Activated naive CD4-positive, alpha-beta T cell treated with anti-CD3 and anti-CD28 coated beads, Interleukin-2, amount 50 U/mL, for 16 hours (primary cell): ENCODE measurements at places on chromosomes 5 and 9.

- no peak for DNase-seq
These were observed 386.9 kb downstream of the RAB3C start for GRCh38 chr5:58969795-58970194.

GRCh38 chr9:32378993-32379729, 5.3 kb upstream of the ACO1 start:
- no peak for DNase-seq

GRCh38 chr9:75775166-75775565, 115.3 kb upstream of the PCSK5 start:
- DNase-seq = no peak

DNA sequence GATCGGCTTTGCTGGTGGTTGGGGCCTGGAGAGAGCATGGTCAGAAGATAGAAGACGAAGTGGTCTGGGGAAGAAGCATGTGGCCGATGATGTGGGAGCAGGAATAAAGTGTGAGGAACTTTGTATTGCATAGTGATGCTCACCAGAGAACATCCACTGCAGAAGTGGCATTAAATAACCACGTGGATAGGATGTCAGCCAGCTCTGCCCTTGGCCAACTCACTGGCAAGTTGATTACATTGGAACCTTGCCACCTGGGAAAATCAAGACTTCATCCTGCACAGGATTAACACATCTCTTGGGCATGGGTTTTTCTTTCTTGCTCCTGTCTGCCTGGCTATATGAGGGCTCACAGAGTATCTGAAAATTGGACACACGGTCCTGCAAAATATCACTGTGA, 217.4 kb downstream of the DMRT2 start:
- DNase-seq = no peak

DNA sequence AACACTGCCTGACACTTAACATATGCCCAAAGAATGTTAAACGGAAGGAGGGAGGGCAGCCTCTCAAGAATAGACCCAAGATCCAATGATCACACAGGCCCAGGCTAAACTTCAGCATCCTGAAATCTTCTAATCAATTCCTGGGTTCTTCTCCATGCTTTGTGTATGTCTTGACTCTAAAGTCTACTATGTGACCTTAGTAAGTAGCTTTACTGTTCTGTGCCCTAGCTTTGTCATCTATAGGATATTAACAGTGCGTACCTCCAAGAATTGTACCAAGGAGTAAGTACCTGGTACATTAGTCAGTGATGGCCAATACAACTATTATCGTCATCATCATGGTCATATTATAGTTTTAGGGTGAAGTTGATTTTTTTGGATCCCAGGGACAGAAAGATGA, 96.6 kb downstream of the SGCD start:
- no peak for DNase-seq

DNA sequence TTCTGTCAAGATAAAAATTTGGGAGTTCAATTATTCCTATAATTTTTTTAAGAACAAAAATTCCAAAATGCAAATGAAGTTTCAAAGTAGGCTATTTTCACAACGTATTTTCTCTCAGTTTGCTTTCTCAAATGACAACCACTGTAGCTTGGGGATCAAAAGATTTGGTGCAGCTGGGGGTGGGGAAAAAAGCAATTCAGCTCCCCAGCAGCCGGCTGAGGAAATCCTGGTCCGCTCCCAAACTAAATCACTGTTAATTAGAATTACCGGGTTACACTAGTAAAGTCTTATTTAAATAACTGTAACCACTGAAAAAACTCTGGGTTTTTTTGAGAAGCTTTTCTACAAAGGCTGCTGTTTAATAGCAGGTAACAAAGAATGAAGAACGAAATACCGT, 5.7 kb downstream of the NR6A1 start:
- no peak for DNase-seq

DNA sequence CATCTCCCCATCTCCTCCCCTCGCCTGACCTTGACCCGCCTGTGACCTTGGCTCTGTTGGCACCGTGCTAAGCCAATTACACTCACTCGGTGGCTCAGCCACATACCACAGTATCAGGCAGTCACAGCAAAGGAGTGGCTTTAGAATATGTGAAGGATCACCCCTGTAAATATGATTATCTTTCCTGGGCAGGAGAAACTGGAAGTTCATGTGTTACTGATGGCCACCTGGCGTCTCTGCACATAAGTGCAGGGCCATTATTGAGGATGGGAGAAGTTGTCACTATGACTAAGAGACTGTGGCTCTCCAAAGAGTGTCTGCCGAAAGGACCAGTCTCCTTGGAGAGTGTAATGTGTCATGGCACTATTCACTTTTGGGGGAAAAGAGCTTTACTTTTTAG, 116.9 kb upstream of the S1PR3 start:
- no peak for DNase-seq

DNA sequence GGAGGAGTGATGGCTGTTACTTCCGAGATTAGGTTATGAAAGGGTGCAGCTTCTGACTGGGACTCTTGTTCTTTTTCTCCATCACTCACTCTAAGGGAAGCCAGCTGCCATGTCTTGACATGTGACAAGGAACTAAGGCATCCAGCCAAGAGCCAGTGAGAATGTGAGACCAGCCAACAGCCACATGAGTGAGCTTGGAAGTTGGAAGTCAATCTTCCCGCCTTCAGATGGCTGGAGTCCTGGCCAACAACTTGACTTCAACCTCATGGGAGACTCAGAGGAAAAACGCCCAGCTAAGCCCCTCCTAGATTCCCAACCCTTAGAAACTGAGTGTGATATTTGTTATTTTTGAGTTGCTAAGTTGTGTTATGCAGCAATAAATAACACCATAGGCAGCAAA, 201.1 kb downstream of the SNX18 start:
- DNase-seq = no peak

DNA sequence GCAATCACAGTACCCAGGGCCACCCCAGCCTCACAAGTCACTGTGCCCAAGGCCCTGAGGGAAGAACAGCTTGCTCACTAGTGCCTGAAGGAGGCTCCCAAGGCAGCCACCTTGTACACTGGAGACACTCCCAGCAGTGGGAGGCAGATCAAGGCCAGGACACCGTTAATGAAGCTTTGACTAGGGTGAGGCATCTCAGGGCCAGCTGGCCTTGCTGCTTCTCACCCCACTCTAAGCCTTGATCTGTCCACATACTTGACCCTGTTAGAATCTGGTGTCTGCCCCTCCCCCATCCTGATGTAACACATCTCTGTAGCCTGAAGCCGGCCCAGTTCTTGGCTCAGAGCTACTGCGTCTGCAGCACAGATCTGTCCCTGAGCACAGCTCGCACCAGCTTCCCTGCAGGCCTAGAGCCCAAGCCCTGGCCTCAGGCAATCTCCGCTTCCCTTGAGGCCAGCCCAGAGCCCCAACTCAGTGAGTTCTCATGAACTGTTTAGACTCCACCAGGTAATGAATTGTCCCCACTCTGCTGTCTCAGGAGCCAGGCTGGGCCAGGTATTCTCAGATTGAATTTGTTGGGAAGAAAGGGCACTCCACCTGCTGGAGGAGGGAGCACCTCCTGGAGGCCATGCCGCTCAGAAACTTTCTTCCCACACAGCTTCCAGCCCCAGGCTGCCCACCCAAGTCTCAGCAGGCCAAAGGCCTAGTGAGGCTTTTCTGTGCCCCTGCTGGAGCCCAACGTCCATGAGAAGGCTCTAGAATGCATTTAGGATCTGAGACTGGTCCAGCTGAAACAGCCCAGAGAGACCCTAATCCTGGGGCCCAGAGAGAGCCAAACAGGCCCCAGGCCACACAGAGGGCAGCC, 13.4 kb upstream of the JADE2 start:
- DNase-seq = no peak

DNA sequence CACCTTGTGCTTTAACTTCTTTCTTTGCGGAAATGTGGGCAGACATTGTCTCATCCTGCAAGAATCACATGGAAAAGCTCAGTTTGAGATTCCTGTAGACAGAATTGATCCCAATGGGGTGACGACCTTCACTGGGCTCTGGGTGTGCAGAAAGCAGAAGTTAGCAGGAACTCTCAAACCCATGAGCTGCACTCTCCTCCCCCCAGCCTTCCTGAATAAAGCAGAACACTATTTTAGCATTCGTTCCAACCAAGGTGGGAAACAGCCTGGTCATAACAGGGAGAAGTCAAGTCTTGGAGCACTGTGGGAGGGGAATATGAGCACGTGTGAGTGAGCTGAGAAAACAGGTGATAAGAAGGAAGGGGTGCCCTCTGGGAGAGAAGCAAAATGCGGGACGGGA, 87.4 kb upstream of the FER start:
- no peak for DNase-seq

DNA sequence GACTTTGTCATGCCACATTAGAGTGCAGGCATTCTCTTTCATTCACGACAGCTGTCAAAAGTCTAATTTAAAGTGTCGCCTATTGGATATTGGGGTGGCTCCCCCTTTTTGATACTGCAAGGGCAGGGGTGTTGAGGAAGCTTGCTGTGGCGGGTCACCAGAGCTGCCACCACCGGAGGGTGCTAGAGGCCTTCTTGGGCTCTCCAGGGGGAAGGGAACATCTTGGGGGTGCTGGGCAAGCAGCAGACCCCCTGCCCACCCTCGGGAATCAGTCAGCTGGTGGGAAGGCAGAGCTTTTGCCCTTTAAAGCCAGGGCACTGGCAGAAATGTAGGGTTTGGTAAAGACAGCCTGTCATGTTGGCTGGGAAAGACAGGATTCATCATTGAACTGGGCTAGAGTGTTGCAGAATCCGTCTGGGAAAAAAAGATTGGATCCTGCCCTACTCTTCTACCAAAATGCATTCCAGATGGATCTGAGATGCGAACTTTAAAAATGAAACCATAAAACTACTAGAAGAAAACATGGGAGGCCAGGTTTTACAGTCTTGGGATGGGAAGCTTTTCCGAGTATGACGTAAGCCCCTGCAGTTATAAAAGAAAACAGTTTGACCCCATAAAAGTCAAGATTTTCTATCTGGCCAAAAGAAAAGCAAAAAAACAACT, 22.3 kb downstream of the COL5A1 start:
- peak; percentile 4 for DNase-seq

DNA sequence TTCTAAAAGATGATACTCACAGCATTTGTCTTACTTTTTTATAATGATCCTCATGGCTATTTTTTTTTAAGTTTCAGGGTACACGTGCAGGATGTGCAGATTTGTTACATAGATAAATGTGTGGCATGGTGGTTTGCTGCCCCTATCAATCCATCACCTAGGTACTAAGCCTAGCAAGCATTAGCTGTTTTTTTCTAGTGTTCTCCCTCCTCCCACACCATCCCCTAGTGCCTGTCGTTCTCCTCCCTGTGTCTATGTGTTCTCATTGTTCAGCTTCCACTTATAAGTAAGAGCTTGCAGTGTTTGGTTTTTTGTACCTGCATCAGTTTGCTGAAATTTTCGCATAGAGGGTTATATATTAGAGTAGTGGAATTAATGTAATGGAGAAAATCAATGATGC, 189.1 kb upstream of the CDH12 start:
- DNase-seq = no peak

GRCh38 chr9:117437283-117437682, 22.4 kb upstream of the ASTN2 start:
- no peak for DNase-seq

DNA sequence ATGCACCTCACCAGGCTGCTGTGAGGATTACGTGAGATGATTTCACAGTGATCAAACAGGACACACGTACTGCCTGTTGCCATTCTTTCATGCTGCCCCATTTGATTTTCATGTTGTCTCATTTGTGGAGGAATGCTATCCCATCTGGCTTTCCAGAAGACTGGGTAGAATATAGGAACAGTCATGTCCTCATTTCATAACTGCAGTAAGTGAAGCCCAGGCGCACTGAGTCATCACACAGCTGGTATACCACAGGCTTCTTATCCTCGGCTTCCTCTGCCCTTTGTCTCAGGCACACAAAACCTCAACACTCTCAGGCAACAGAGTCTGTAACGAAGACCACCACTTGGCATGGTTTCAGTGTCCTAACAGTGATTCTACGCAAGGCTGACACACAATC, 62.3 kb downstream of the LHFPL2 start:
- no peak for DNase-seq

- no peak for DNase-seq
These were observed 652.9 kb downstream of the SEMA5A start for GRCh38 chr5:8892926-8893325.

- DNase-seq = no peak
These were observed 19.4 kb downstream of the OGN start for GRCh38 chr9:92385001-92385400.

DNA sequence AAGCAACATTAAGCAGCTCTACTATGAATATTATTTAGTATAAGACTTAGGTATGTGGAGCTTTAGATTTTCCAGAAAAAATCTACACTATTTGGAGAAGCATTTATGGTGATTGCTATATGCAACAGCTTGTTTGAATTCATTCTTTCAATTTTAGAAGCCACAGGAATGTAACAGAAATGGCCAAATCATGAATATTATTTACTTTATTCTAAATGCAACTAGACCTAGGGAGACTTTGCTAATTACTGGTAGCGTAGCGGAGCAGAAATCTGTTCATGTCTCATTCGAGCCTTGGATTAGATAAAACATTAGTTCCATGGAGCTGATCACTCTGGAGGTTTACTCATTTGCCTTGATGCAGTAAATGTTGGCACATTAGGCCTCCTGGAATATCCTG, 290.2 kb downstream of the ZNF608 start:
- no peak for DNase-seq

- DNase-seq = peak; percentile 29
These were observed 35.2 kb downstream of the GOLPH3 start for GRCh38 chr5:32138839-32139493.

DNA sequence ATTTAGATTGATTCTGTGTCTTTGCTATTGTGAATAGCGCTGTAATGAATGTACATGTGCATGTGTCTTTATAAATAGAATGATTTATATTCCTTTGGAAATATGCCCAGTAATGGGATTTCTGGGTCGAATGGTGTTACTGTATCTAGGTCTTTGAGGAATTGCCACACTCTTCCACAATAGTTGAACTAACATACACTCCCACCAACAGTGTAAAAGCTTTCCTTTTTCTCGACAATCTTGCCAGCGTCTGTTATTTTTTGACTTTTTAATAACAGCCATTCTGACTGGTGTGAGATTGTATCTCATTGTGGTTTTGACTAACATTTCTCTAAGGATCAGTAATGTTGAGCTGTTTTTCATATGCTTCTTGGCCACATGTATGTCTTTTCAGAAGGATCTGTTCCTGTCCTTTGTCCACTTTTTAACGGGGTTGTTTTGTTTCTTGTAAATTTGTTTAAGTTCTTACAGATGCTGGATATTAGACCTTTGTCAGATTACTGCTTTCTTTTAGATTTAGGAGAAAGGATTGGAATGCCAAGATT, 125.0 kb upstream of the NR5A1 start:
- no peak for DNase-seq

DNA sequence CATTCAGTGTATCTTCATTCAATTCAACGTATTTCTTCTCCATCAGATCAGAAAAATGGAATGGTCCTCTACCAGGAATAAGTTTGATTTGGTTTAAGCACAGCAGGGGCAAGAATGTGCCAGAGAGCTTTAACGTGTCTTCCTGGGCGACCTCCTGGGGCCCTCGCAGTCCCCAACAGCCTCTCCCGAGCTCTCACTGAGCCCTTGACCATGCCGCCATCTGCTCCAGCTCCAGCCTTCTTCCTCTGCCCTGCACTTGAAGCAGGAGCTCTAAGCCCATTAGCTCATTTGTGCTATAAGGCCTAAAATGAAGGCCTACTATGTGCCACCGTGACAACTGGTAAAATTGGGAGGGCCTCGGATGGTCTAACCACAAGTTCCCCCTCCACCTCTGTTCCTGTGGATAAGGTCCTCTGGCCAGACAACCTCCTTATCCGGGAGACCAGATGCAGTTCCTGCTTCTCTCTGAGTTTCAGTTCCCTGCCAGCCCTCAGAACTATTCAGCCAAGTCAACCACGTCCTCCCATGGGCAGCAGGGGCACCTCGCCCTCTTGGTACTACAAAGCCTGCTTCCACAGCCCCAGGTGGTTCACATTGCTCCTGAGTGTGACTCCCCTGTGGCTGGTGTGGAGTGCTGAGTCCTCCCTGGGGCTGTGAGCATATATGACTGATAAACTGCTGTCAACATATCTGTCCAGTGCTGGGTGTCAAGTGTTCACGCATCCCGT, 35.8 kb downstream of the C5orf15 start:
- DNase-seq = no peak
